ENCODE measurements at places on chromosomes 2 and 18.

GRCh38 chr18:60413944-60414547, 41.5 kb upstream of the MC4R start:
- peak; percentile 26 for DNase-seq

GRCh38 chr18:13501891-13502290, 224.5 kb downstream of the FAM210A start:
- peak; percentile 10 for DNase-seq

DNA sequence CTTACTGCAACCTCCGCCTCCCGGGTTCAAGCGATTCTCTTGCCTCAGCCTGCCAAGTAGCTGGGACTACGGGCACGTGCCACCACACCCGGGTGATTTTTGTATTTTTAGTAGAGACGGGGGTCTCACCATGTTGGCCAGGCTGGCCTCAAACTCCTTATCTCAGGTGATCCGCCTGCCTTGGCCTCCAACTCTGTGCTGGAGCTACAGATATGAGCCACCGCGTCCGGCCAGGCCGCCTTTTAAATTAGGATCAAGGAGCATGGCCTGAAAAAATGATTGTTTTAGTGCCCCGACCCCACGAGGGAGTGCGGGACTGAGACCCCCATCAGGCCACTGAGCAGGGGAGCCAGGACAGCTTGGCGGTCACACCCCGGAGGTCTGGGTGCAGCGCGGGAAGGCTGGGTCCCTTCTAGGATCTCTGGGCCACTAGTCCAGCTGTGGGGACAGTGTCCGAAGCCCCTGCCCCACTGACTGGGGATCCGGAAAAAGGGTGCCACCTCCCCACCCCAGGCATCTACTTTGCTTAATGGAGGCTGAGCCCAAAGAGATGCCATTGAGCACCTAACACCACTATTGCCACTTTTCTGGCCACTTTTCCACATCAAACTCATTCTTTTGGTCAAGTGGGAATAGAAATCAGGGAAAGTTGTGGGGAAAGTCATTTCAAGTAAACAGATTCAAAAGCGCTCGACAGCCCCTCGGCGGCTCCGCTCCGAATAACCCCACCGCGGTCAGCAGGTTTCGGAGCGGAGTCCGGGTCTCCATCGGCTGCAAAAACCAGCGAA, 19.7 kb upstream of the DNMT3A start:
- no peak for DNase-seq

GRCh38 chr2:11852526-11853196, 106.2 kb downstream of the LPIN1 start:
- no peak for DNase-seq
